Caco-2 (cell line): ENCODE measurements at places on chromosomes 2 and 18.

DNA sequence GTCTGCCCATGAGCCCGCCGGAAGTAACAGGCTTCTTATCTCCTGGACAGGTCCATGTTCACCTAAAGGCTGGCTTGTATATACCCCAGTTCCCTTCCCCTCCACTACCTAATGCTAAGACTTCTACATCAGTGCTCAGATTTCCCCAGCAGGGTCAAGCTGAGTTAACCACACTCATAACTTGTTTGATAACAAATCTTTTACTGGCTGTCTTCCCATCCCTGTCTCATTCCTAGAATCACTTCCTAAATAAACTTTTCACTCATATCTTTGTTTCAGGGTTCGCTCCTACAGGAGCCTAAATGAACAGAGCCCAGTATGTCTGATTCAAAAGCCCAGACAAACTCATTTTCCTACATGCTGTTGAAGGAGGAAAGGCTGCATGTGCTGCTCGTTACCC lies 94.0 kb upstream of the SOX11 start:
- no peak overlapping the region for H3K4me3 ChIP-seq
- no peaks in the 10 kb centered on the region for H3K27me3 ChIP-seq
- H3K27ac ChIP-seq: no peak overlapping the region
- H3K36me3 ChIP-seq: no peaks in the 10 kb centered on the region
- DNase-seq: no peak
- H3K4me1 ChIP-seq: no peaks in the 10 kb centered on the region

- H3K4me3 ChIP-seq: no peak overlapping the region
- no peaks in the 10 kb centered on the region for H3K4me1 ChIP-seq
- no peak overlapping the region for H3K27ac ChIP-seq
- no peak for DNase-seq
Observed at GRCh38 chr2:229003256-229003655, 267.8 kb downstream of the PID1 start.

DNA sequence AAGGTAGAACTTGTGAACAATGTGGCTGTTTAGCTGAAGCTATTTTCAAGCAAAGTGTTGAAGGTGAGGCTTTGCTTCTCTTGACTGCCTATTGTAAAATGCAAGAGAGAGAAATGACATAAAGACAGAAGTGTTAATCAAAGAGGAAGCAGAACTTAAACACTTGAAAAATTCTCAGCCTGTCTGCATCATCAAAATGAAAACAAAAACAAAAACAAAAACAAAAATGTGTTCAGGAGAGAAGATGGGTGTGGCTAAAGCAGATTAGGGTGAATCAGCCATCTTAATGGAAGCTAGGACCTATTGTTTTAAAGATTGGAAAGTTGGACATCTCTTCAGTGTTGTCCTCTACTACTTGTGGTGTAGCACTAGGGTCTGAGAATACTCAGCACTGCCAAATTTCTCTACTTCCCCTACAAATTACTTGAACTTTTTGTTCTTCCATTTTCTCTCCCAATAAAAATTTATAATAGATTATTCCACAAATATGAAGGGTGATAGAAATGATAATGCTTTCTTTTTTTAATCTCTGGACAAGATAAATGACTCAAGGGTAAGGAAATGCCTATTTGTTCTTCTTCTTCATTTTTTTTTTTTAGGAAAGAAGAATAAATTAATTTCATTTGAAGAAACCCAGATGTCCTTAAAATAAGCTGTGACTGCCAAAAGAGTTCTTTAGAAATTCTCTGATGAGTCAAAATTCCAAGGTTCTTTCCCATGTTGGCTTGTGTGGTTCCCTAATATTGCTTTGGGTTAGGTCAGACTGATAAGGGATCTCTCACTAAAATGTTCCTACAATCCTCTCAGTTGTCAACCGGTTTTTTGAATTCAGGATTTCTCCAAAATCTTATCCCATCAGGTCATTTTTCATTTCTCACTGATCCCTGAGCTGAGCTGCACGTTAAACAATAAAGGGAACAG lies 571.2 kb upstream of the ZEB2 start:
- no peak overlapping the region for H3K4me3 ChIP-seq
- H3K36me3 ChIP-seq: no peaks in the 10 kb centered on the region
- no peak for DNase-seq
- H3K4me1 ChIP-seq: no peaks in the 10 kb centered on the region
- H3K27me3 ChIP-seq: no peaks in the 10 kb centered on the region
- H3K27ac ChIP-seq: no peak overlapping the region

DNA sequence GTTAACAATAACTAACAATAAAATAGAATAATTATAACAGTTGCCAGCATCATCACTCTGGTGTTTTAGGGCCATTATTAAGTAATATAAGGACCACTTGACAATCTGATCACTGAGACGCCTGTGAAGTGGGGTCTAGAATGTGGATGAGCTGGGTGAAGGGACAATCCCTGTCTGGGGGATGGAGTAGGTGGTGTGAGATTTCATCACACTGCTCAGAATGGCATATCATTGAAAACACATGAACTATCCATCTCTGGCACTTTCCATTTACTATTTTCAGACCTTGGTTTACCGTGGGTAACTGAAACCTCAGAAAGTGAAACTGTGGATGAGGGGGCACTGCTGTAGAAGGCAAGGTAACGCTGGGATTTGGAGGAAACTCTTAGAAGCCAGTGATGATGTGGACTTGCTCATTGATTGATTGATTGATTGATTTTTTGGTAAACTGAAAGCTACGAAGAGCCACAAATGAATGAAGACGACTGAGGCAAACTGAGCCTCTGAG lies 204.4 kb upstream of the TWIST2 start:
- no peaks in the 10 kb centered on the region for H3K36me3 ChIP-seq
- no peak overlapping the region for H3K27ac ChIP-seq
- no peak for DNase-seq
- H3K4me3 ChIP-seq: no peak overlapping the region

GRCh38 chr2:193505620-193506019 lies 1310.9 kb upstream of the TMEFF2 start:
- no peaks in the 10 kb centered on the region for H3K27me3 ChIP-seq
- H3K27ac ChIP-seq: no peak overlapping the region
- DNase-seq: no peak
- H3K36me3 ChIP-seq: no peaks in the 10 kb centered on the region

GRCh38 chr2:99863236-99863902 lies 279.0 kb downstream of the AFF3 start:
- H3K27ac ChIP-seq: no peak overlapping the region
- no peaks in the 10 kb centered on the region for H3K36me3 ChIP-seq
- no peak for DNase-seq

GRCh38 chr2:158905784-158906183 lies 62.7 kb upstream of the TANC1 start:
- no peaks in the 10 kb centered on the region for H3K36me3 ChIP-seq
- DNase-seq: no peak
- no peaks in the 10 kb centered on the region for H3K4me1 ChIP-seq

- no peaks in the 10 kb centered on the region for H3K4me1 ChIP-seq
- H3K36me3 ChIP-seq: no peaks in the 10 kb centered on the region
- no peak overlapping the region for H3K4me3 ChIP-seq
- no peak overlapping the region for H3K27ac ChIP-seq
Observed at GRCh38 chr18:77870199-77870598, 620.6 kb downstream of the GALR1 start.
